Dermis lymphatic vessel endothelial cell (primary cell): ENCODE measurements at places on chromosomes 2 and 18. TPM values are rescaled to one million over a fixed set of nuclear protein-coding genes. Genes with fewer than 3 reads are reported as not detected.

The TSPYL6 gene
- total RNA-seq, result not detected in 2 replicates

The RAMP1 gene
- total RNA-seq, result not detected in 2 replicates

The TRIM43 gene
- total RNA-seq, result not detected in 2 replicates

The C2orf66 gene
- total RNA-seq, result 0.09 TPM in 1 of 2 replicates, not detected in the other

The ASB18 gene
- total RNA-seq, result not detected in 2 replicates

The UNC80 gene
- 0.26 and 1.3 TPM in 2 replicates for total RNA-seq
